Right lobe of liver (tissue), 6 donors: ENCODE measurements at places on chromosomes 7 and 10. TPM values are rescaled to one million over a fixed set of nuclear protein-coding genes. Genes with fewer than 3 reads are reported as not detected.

DNA sequence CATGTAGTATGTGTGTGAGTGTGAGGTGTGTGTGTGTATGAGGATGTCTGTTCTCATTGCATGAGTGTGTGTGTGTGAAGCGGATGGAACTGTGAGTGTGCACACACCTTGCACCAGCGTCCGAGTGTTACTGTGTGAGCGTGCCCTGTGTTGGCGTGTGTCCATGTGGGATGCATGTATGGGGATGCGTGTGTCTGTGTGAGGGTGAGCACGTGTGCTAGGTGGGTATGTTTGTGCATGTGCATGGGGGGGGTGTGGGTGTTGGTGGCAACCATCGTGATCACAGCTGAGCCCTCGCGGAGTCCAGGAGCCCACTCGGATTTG is 6.4 kb downstream of the KNDC1 start:
- DNase-seq: no peak

DNA sequence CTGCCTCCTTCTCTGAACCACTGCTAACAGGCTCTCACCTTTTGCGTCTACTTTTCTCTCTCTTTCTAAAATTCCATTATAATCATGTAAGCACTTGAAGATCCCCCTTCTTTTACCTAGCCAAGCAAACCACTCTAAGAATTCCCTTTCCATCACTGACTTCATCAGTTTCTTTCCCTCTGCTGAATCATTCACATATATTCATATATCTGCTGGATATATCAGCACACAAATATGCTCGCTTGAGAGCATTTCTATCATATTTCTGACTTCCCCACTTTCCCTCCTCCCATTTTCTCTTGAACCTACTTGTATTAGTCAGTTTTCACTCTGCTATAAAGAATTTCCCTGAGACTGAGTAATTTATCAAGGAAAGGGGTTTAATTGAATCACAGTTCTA is 84.2 kb upstream of the LRRN3 start:
- no peak for DNase-seq

- DNase-seq: no peak
Observed at GRCh38 chr10:104297697-104298660, 29.0 kb downstream of the GSTO2 start.

The PLCE1 gene
- total RNA-seq: 0.24 TPM

The FAM3C gene
- 28.6 TPM for total RNA-seq
